Osteocyte (in vitro differentiated cells): ENCODE measurements at places on chromosomes 1 and 21. TPM values are rescaled to one million over a fixed set of nuclear protein-coding genes. Genes with fewer than 3 reads are reported as not detected.

E2F2 gene
- 1.3 TPM in 2 replicates for total RNA-seq

RFX5 gene
- 36.7 and 37.9 TPM in 2 replicates for total RNA-seq

ETV3L gene
- total RNA-seq: not detected in 2 replicates

ERO1B gene
- 4.8 and 4.9 TPM in 2 replicates for total RNA-seq

ADAMTS5 gene
- 62.8 and 65.0 TPM in 2 replicates for total RNA-seq

PTGER3 gene
- total RNA-seq: not detected in 2 replicates

FAM151A gene
- not detected in 2 replicates for total RNA-seq

KMO gene
- total RNA-seq: not detected in 2 replicates

CFAP74 gene
- not detected in 2 replicates for total RNA-seq

- H3K27ac ChIP-seq: no peak overlapping the region
- DNase-seq: no peak
- no peaks in the 10 kb centered on the region for H3K4me1 ChIP-seq
- H3K4me3 ChIP-seq: no peak overlapping the region
- no peaks in the 10 kb centered on the region for H3K27me3 ChIP-seq
- H3K36me3 ChIP-seq: no peaks in the 10 kb centered on the region
These were observed 663.0 kb downstream of the NPHP4 start for GRCh38 chr1:5329068-5329739.

DNA sequence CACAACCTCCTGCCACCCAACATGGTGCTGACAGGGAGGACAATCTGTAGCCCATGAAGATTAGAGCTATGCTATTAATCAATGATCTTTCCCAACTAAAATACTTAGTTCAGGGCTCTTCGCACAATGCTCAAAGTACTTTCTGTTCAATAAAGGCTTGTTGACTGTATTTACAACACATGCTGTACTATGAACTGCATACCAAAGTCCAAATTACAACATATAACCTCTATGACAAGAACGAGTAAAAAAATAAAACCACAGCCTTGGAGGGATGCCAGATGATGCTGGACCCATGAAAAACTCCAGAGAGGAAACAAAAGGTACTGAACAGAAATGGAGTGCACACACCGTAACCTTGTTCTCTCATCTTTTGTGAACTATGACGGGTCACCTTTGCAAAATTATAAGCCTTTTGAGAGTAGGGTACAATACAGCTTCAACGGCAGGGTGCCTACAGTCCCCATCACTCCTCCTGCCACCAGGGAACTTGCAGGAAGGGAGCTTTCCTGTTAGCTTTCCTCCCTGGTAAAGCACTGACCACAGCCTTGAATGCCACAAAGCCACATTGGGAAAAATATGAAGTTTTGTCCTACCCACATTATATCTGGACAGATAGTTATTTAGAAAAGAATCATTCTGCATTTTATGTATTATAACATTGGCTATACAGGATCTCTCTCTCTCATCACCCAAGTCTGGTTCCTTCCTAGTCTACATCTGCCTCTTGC, 175.6 kb downstream of the NRIP1 start:
- H3K27me3 ChIP-seq: no peaks in the 10 kb centered on the region
- DNase-seq: no peak
- H3K27ac ChIP-seq: no peak overlapping the region
- H3K36me3 ChIP-seq: no peaks in the 10 kb centered on the region
- peaks cover 2% of the 10 kb centered on the region for H3K4me1 ChIP-seq
- H3K4me3 ChIP-seq: no peak overlapping the region

GRCh38 chr1:165877940-165878556, 50.6 kb downstream of the UCK2 start:
- H3K27me3 ChIP-seq: no peaks in the 10 kb centered on the region
- H3K4me1 ChIP-seq: peaks cover 7% of the 10 kb centered on the region
- no peak overlapping the region for H3K27ac ChIP-seq
- H3K4me3 ChIP-seq: no peak overlapping the region
- no peak for DNase-seq

DNA sequence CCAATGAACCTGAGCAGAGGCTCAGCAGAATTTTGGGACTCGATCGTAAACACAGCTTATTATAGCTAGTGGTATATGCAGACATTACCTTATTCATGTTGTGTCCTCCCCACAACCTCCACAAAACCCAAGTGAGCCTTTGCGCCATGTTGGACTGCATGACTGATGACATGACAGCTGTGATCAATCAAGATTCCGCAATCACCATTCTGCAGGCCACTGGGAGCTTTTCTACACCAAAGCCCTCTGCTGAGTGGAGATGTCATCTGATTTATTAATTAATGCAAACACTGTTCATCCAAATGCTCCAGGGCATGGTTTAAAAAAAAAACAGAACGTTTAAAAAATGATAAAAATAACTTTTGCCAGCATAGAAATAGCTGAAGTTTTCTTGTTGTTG, 7.9 kb upstream of the SRP9 start:
- no peaks in the 10 kb centered on the region for H3K27me3 ChIP-seq
- peaks cover 83% of the 10 kb centered on the region for H3K4me1 ChIP-seq
- peak; percentile 32 for DNase-seq
- H3K4me3 ChIP-seq: no peak overlapping the region

GRCh38 chr1:112714313-112715263, 544 bp downstream of the PPM1J start:
- H3K4me1 ChIP-seq: peaks cover 18% of the 10 kb centered on the region
- peak overlapping the region; percentile 81 for H3K4me3 ChIP-seq
- H3K36me3 ChIP-seq: no peaks in the 10 kb centered on the region
- no peaks in the 10 kb centered on the region for H3K27me3 ChIP-seq

DNA sequence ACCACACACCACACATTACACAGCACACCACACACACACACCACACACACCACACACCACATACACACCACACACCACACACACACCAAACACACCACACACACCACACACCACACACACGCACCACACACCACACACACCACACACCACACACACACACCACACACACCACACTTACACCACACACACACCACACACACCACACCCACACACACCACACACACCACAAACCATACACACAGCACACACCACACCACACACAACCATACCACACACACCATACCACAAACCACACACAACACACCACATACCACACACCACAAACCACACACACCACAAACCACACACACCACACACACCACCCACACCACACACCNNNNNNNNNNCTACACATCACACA, 40.9 kb upstream of the SIK1 start:
- H3K4me3 ChIP-seq: no peak overlapping the region
- H3K4me1 ChIP-seq: no peaks in the 10 kb centered on the region
- no peaks in the 10 kb centered on the region for H3K27me3 ChIP-seq
- no peaks in the 10 kb centered on the region for H3K36me3 ChIP-seq
- DNase-seq: peak; percentile 6
- no peak overlapping the region for H3K27ac ChIP-seq

DNA sequence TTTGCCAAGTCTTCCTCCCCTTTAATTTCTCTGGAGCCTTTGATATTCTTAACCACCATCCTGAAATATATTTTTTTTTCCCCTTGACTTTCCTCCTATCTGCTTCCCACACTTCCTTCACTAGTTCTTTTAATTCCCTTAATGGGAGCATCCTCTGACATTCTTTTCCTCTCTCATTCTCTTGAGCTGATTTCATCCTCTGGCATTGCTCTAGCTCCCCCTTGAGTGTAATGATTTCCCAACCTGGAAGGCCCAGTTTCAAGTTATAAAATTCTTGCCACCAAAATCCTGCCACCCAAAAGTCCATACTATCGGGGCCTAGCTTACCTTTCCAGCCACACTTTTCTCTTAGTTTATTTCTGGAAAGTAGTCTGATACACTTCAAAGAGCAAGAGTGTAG, 39.5 kb upstream of the UBE2U start:
- peaks cover 24% of the 10 kb centered on the region for H3K4me1 ChIP-seq
- no peaks in the 10 kb centered on the region for H3K27me3 ChIP-seq
- H3K36me3 ChIP-seq: peaks cover 22% of the 10 kb centered on the region
- no peak for DNase-seq

DNA sequence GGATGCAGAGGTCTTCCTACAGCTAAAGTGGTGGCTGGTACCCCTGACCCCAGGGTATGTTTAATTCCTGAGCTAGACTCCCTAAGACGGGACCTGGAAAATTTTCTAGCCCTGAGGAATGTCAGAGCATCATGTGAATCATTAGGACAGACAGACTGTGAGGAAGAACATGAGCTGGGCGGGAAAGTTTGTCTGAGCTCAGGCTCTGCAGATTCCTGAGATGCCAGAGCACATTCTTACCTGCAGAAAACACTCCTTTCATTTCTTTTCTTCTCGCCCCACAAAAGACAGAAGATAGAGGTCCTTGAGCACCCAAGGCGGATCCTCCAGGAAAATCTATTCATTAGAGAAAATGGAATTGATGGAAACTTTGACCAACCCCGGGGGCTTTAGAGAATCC, 6.5 kb downstream of the CAPN2 start:
- H3K27me3 ChIP-seq: no peaks in the 10 kb centered on the region
- H3K36me3 ChIP-seq: peaks cover 34% of the 10 kb centered on the region
- no peak overlapping the region for H3K4me3 ChIP-seq
- H3K27ac ChIP-seq: peak overlapping the region; percentile 76
- peaks cover 70% of the 10 kb centered on the region for H3K4me1 ChIP-seq
- DNase-seq: no peak

DNA sequence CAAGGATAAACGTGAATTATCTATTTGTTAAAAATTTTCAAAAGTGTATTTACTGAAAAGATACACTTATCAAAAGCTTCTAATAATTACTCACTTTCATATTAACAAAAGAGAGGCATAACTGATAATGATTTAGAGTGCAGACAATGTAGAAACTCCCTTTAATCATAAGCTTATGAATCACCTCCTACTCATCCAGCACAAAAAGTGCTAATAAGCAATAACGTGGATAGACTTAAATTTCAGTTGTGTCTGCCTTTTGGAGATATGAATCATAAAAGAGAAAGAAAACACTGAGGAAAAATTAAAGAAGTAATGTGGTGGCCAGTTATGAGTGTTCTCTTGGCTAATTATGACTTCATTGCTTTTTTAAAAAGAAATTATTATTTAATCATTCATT, 827.6 kb upstream of the B3GALT2 start:
- no peaks in the 10 kb centered on the region for H3K4me1 ChIP-seq
- no peak overlapping the region for H3K4me3 ChIP-seq
- no peaks in the 10 kb centered on the region for H3K27me3 ChIP-seq

DNA sequence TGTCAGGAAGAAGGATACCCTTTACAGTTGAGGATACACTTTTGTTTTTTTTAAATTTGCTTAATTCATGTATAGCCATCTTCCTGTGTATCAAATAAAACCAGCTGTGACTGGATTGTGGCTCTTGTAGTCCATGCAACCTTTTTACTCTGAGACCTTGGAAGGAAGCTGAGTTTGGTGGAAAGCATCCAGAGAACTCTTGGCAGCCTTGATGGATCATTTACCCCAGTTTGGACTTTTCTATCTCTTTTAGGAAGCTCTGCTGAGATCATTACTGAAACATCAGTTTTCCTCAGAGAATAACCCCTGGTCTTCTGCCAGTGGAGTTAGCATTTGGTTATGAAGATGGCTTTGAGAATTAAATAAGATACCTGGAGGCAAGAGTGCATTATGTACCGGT, 21.2 kb upstream of the APOBEC4 start:
- DNase-seq: no peak
- no peak overlapping the region for H3K27ac ChIP-seq
- peaks cover 3% of the 10 kb centered on the region for H3K36me3 ChIP-seq
- H3K4me3 ChIP-seq: no peak overlapping the region
- H3K4me1 ChIP-seq: peaks cover 10% of the 10 kb centered on the region
- no peaks in the 10 kb centered on the region for H3K27me3 ChIP-seq

DNA sequence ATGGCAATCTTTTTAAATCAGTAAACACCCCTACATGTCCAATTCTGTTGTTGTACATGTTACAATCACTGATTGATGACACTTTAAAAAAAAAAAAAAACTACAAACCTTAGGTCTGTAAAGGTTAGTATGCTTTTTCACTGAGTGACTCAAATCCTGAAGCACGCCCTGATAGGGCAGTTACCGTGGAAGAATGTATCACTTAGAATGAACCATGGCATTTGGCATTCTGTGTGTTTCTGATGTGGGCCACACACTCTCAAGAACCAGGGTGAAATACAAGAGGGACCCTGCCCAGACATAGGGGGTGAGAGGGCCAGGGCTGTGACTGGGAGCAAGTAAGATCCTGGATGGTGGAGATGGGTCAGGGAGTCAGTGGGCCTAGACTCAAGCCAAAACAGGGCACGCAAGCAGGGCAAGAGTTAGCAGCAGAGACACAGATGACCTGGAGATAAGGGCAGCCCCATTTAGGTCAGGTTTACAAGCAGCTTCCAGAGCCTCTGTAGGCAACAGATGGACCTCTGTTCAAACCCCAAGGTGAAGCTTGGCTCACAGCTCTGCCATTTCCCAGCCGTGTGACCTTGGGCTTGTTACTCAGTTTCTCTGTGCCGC, 47.6 kb upstream of the DMRTB1 start:
- H3K4me3 ChIP-seq: no peak overlapping the region
- H3K36me3 ChIP-seq: no peaks in the 10 kb centered on the region
- no peak overlapping the region for H3K27ac ChIP-seq
- H3K4me1 ChIP-seq: peaks cover 46% of the 10 kb centered on the region
- H3K27me3 ChIP-seq: peaks cover 22% of the 10 kb centered on the region
- DNase-seq: peak; percentile 32

GRCh38 chr1:197773856-197774255, 1.4 kb downstream of the DENND1B start:
- no peak for DNase-seq
- H3K36me3 ChIP-seq: peaks cover 2% of the 10 kb centered on the region
- H3K27ac ChIP-seq: peak overlapping the region; percentile 67
- peak overlapping the region; percentile 76 for H3K4me3 ChIP-seq
- peaks cover 32% of the 10 kb centered on the region for H3K4me1 ChIP-seq

DNA sequence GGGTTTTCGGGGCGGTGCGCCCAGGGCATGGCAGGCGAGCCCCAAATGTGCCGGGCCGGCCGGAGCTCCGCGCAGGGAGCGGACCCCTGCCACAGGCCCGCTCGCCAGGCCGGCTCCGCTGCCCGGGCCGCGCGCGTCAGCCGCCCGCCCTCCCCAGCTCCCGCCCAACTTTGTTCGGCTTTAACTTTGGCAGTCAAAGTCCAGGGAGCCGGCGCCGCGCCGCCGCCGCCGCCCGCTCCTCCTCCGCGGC, 488 bp downstream of the SLC35D1 start:
- H3K27ac ChIP-seq: peak overlapping the region; percentile 93
- H3K4me1 ChIP-seq: peaks cover 26% of the 10 kb centered on the region

DNA sequence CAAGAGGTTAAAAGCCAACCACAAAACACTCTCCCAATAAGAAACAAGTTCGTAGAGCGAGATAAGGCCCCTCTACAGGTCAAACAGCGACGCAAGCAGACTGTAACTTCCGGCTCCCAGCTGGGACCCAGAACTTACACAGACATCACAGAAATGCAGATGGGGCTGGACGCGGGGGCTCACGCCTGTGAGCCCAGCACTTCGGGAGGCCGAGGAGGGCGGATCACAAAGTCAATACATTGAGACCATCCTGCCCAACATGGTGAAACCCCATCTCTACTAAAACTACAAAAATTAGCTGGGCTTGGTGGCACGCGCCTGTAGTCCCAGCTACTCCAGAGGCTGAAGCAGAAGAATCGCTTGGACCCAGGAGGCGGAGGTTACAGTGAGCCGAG, 11.1 kb downstream of the CCNL2 start:
- H3K4me1 ChIP-seq: no peaks in the 10 kb centered on the region
- no peaks in the 10 kb centered on the region for H3K27me3 ChIP-seq
- no peak for DNase-seq
- H3K36me3 ChIP-seq: peaks cover 60% of the 10 kb centered on the region
- no peak overlapping the region for H3K4me3 ChIP-seq

- H3K4me1 ChIP-seq: peaks cover 35% of the 10 kb centered on the region
- peak overlapping the region; percentile 93 for H3K4me3 ChIP-seq
- peaks cover 11% of the 10 kb centered on the region for H3K27me3 ChIP-seq
- no peak for DNase-seq
These were observed 1.5 kb downstream of the ATP8B2 start for GRCh38 chr1:154326546-154327465.

- no peak overlapping the region for H3K4me3 ChIP-seq
- no peaks in the 10 kb centered on the region for H3K27me3 ChIP-seq
- H3K36me3 ChIP-seq: peaks cover 5% of the 10 kb centered on the region
- no peak overlapping the region for H3K27ac ChIP-seq
- peaks cover 15% of the 10 kb centered on the region for H3K4me1 ChIP-seq
These were observed 18.9 kb downstream of the SLC6A9 start for GRCh38 chr1:44012404-44012803.
